ENCODE measurements at places on chromosomes 12 and 14. TPM values are rescaled to one million over a fixed set of nuclear protein-coding genes. Genes with fewer than 3 reads are reported as not detected.

DNA sequence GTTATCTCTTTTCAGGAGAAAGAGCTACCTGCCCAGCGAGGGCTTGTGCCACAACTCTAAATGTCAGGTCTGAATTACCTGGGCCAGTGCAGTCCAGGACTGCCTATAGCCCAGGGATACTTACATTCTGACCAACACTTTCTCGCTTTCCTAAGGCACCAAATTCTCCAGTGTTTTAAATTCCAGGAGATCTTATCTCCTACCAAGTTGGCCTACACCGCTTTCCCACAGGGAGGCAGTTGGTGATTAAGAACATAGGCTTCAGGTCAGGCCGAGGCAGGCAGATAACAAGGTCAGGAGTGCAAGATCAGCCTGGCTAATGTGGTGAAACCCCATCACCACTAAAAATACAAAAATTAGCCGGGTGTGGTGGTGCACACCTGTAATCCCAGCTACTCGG lies 41.1 kb downstream of the RPS29 start:
- no peak for DNase-seq

DNA sequence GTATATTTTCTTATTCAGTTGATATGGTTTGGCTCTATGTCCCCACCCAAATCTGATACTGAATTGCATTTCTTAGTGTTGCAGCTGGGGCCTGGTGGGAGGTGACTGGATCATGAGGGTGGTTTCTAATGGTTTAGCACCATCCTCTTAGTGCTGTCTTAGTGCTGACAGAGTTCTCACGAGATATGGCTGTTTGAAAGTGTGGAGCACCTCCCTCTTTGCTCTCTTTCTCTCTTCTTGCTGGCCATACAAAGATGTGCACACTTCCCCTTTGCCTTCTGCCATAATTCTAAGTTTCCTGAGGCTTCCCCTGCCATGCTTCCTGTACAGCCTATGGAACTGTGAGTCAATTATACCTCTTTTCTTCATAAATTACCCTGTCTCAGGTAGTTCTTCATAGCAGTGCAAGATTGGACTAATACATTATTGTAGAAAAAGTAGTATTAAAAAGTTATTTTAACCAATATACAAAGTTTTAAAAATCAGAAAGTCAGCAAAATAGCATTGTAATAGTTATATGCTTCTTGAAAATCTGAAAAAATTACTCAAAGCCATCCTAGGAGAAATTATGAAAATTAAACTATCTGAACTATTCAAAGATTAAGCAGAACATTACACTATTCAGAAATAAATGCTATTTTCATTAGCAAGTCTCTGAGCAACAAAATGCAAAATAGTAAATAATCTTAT lies 84.1 kb downstream of the PPP1R12A start:
- no peak for DNase-seq

DNA sequence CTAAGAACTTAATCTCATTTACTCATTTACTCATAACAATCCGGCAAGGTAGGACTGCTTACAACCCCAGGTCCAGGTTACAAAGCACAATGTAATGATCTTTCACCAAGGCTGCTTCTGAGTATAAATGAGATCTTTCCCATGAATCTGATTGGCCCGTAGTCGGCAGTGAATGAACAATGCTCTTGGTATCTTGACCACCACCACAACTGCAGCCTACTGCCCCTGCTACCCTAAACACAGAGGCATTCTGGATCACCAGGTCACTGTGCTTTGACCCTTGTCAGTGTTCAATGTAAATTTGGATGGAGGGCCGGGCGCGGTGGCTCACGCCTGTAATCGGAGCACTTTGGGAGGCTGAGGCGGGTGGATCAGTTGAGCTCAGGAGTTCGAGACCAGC lies 15.9 kb downstream of the FAM181A start:
- DNase-seq = no peak

DNA sequence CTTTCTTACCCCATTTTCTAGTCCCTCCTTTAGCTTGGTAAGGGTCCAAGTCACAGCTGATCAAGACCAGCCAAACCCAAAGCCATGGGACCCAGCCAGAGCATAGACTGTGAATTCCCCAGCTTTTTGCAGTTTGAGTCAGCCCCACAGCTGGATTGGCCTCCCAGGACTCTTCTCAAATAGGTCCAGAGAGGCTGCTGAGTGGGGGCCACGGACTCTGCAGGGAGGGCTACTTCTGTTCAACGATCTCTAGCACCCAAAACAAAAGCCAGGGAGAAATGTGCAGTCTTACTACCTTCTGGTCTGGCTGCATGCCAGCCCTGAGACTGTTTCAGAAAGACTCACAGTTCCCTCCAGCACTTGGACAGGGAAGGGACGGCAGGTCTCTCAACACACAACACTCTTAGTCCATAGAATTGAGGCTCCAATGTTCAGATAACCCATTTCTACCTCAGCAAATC lies 1.6 kb downstream of the VDR start:
- DNase-seq = no peak

- no peak for DNase-seq
Measured at GRCh38 chr14:47660158-47660557, 15.2 kb downstream of the MDGA2 start.

GRCh38 chr14:55239320-55239719 lies 31.9 kb upstream of the FBXO34 start:
- DNase-seq = no peak

DNA sequence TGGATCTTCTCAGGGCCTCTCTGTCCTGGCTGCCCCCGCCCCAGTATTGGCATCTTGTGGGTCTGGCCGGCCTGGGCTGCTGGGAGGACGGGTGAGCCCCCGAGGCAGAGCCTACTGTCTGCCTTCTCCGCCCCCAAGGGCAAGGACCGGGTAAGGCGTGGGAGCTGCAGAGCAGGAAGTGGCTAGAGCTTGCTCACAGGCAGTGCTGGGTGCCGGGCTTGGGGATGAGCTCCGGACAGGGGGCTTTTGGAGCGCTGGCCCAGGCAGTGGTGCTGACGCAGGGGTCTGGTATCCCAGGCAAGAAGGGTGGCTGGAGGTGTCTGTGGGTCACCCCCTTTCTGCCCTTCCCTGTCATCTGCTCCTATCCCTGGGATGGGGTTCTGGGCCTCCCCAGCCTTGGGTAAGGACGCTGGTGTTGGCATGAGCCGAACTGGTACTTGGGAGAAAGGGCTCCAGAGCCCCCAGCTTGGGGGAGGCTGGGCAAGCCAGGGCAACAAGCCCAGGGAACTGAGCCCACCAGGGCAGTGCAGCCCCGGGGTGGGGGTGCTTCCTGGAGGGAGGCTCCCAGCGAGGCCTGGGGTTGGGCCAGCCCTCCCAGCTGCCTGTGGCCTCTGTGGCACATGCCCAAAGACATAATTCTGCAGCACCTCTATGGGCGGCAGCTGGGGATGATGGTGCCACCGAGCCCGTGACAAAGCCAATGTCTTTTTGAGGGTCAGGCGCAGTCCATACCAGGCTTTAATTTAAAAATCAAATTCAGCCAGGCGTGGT lies 126.3 kb downstream of the KIF26A start:
- DNase-seq = no peak

DNA sequence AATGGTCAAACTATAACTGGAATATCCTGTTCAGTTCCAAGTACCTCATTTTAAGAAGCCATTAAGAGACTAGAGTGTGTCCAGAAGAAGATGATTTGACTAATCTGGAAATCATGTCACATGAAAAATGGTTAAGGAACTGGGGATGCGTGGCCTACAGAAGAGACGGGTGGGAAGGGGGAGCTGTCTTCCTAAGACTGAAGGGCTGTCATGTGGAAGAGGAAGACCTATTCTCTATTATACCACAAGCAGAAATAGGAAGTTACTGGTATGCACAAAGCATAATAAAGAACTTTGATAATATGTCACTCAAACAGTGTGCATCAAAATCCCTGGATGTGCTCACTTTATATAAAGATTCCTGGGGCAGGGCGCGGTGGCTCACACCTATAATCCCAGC lies 50.3 kb downstream of the HECTD4 start:
- DNase-seq = no peak

DNA sequence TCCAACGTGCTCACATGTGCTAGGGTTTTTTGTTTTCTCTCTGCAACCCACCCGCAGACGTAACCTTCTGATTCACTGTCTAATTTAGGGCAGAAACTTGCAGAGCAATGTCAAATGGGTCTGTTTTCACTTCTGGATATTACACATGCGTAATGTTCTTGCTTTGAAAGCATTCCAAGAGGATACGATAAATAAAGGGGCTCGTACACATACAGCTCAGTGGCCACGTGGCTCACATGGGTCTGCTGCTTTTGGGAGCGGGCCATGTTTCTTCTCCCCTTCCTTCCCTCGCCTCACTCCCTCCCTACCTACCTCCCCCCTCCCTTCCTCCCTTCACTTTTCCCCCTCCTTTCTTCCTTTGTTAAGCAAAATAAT lies 23.4 kb downstream of the CACNA1C start:
- DNase-seq = no peak

- DNase-seq = no peak
Measured at GRCh38 chr14:36052681-36053080, 123.8 kb downstream of the PTCSC3 start.

- no peak for DNase-seq
Measured at GRCh38 chr12:79115743-79116142, 251.2 kb downstream of the SYT1 start.

DNA sequence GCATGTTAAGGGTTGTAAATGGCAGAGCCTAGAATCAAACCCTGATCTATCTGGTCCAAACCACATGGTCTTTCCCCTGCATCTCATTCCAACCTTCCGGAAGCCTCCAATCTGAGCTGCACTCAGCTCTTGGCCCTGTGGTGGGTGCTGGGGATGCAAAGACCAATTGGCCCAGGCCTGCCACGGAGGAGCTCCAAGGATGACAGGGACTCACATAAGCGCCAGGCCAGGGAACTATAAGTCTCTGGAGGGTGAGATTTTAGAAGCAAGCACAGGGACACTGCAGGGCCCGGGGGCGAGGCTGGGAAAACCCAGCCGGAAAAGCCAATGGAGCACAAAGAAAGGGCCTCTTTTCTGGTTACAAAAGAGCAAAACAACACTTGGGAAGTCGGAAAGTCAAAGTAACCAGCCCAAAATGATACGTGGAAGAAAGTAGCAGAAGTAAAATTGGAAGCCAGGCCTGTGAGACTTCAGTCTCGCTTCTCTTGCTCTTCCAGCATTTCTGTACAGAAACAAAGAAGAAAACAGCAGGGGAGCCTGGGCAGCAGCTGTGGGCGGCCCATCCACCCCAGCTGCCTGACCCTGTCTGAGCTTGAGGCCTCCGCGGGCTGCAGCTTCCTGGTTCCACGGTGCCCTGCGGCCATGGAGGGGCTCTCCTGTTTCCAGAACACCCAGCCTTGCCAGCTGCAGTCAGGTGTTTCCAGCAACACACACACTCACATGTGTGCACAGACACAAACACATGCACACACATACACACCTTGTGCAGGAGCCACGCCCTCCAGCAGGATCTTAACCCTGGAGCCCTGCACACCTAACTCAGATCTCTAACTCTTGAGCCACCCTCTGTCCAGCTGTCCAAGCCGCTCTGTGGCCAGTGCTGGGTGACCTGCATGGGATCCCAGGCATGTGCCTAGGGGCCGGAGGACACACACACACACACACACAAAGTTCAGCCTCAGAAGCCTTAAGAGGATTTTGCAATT lies 178.2 kb downstream of the BCL11B start:
- DNase-seq = peak; percentile 34

GRCh38 chr12:57431654-57432188 lies 878 bp upstream of the R3HDM2 start:
- no peak for DNase-seq

DNA sequence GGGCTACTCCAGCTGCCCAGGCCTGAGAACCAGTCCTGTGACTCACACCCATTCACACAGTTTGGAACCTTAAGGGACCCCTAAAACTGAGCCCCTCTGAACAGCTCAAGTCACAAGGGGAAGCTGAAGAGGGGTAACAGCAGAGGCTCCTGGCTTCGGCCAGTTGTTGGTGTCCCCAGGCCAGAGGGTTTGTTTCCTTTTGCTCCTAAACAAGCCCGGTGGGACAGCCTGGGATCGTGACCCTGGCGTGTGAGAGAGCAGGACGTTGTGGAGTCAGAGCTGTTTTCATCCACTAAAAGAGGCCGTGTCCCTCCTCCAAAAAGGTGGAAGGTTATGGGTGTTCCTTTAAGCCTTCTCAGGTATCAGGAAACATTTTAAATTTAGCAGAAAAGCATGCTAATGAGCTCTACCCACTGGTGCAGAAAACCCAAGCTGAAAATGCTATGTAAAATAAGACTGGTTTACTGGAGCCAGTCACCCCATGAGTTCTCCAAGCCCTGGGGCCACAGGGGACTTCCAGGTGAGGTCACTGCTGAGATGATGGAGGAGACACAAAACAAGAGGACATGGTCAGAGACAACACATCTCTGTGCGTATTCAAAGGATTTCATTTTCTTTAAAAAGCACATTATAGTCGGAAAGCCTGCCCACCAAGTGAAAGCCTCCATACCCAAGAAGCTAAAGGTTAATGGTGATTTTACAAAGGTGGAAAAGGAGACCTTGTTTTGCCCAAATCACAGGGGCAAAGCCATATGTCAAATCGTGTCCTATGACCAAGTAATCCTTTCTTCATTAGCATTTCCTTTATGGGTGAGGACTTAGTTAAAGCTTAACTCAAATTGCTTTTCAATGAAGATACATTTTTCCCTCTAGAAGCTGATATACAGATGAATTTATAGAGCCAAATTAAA lies 14.1 kb downstream of the PRKAB1 start:
- no peak for DNase-seq

DNA sequence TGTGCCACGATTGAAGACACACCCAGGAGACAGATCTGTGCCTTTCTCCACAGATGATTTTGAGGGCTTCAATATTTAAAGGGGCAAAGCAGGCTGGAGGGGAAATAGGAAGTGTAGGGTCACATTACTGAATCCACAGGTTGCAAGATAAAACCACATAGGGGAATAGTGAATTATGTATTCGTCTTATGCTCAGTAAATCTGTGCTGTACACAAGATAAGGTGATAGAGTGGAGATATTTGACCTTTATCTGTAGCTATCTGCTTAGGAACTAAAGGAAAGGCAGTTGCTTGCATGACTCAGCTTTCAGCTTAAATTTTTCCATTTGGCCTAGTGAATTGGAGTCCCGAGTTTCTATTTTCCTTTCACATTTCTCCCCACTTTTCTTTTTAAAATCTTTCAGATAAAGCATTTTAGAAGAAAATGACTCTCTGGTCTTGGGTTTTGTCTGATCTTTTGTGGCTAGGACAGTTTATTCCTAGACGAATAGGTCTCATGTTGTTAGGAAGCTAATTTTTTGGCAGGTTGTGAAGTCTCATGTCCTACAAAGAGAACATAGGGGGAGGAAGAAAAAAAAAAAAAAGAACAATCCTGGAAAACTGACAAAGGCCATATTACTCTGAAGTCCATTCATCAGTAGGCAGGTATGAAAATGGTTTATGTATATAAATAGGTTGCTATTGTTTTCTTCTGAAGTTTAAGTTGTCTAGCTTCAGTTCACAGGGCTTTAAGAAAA lies 55.4 kb downstream of the FBXO33 start:
- DNase-seq = no peak

MYO1H gene
- not detected for total RNA-seq

SIX6 gene
- total RNA-seq = not detected

PRH2 gene
- total RNA-seq = not detected

TMEM132D gene
- total RNA-seq = 0.19 TPM

TAS2R30 gene
- 1.4 TPM for total RNA-seq

JPH4 gene
- 1.4 TPM for total RNA-seq

SLC39A2 gene
- 0.36 TPM for total RNA-seq

OR6C3 gene
- not detected for total RNA-seq

FAM181A gene
- total RNA-seq = 13.4 TPM

SMCO3 gene
- total RNA-seq = not detected

All from neural crest cell (in vitro differentiated cells).